ENCODE measurements at places on chromosomes 16 and 17.

GRCh38 chr16:84905965-84906460 is 86.2 kb downstream of the CRISPLD2 start:
- no peak for DNase-seq

DNA sequence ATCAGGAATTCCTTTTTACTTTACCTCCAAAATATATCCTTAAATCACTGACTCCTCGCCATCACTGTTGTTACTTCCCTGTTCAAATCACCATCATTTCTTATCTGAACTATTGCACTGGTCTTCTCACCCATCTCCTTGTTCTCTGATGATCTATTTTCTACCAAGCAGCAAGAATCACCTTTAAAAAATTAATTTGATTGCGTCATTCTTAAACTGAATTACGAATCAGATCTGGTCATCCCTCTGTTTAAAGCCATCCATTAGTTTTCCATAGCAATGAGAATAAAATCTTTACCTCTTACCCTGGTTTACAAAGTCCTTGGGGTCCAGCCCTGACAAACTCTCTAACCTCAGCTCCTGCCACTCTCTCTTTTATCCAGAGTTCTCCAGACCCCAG is 14.6 kb downstream of the PCTP start:
- no peak for DNase-seq

- no peak for DNase-seq
These were observed 22.8 kb downstream of the OMG start for GRCh38 chr17:31274252-31274651.

GRCh38 chr16:19980632-19981265 is 92.9 kb downstream of the GPR139 start:
- DNase-seq = no peak

GRCh38 chr17:71084838-71085237 is 915.5 kb downstream of the KCNJ2 start:
- no peak for DNase-seq

All from stimulated activated CD8-positive, alpha-beta memory T cell treated with anti-CD3 and anti-CD28 coated beads, Interleukin-15, amount 100 ng/mL, for 1 hour (primary cell).